ENCODE measurements at places on chromosomes 4 and X. TPM values are rescaled to one million over a fixed set of nuclear protein-coding genes. Genes with fewer than 3 reads are reported as not detected.
A peak's percentile ranks its signal among the peaks of the same experiment; 100 is the strongest.

- ATAC-seq, result peak; percentile 53
Observed at GRCh38 chr4:151922811-151923210, 162.0 kb upstream of the GATB start.

DNA sequence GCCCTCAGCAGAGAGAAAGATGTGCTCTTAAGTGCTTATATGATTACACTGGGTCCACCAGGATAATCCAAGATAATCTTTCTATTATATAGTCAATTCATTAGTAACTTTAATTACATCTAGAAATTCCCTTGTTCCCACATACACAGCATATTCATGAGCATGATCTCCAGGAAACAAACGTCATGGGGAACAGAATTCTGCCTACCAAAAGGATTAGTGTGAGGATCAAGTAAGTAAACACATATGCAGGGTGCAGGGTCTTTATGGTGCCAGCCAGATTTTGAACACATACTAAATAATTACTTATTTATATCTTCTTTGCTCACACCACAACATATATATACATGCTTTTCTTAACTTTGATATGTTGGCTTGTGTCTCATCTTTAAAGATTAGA, 169.1 kb downstream of the KCTD8 start:
- ATAC-seq, result no peak

DNA sequence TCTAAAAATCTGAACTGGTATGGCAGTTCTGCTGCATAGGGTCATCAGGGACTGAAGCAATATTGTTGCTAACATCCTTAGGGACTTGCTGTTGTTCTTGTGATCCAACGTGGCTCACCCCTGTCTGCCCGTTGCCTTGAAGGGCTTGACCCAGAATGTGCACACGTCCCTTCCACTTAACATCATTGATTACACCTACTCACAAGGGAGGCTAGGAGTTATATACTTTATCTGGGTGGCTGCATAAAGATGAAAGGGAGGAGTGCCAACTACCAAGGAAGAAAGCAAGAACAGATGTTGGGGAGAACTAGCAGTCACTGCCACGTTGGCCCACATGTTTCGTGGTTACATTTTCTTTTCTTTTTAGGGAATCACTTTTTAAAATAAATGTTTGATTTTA, 34.0 kb downstream of the SLC9A6 start:
- no peak for ATAC-seq

DNA sequence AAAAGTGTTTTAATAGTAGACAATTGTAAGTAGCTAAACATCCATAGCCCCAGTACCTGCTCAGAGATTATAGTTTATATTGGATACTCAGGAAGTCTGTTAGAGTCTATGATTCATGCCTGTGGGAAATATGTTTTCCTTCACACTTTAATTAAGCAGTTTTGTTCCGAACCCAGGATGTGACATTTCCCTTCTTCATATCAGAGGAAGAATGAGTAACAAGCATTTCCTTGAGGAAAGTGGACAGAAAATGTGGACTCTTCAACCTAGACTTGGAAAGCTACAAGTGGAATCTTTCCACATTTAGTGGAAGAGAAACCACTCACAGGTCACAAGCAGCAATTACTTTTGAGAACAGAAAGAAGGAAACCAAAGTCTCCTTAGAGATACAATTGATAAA, 419.4 kb downstream of the C4orf33 start:
- ATAC-seq, result no peak

DNA sequence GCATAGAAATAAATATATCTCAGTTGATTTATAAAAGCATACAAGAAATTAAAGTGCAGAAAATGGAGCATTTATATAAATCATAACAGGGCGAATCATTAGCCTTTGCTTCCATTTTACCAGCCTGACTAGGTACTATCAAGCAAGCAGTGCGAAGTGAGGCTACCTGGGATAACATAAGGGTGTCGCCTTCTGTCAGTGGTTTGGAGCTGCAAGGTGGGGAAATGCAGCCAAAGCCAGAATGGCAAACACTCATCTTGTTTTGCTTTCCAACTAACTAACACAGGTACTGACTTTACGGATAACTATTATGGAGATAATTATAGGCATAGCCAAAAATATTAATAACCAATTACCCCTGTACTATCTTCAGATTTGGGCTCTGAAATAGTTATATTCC, 1459.8 kb downstream of the RAPGEF2 start:
- no peak for ATAC-seq

DNA sequence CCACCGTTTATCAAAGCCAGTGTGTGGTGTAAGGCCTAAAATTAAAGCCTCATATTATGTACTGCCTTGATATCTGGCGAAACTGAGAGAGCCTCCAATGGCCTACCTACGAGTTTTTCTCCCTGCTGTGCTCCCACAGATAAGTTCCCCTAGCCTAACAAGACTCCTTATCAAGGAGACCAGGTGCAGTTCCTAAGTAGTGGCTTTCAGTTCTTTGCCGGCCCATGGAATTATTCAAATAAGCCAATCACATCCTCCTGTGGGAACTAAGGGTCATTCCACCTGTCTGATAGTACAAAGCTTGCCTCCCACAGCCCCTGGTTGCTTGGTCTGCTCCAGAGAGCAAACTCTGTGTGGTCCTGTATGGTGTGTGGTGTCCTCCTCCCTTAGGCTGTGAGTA, 99.8 kb upstream of the TEX13C start:
- no peak for ATAC-seq

- ATAC-seq, result no peak
Observed at GRCh38 chr4:10715135-10715534, 30.6 kb upstream of the CLNK start.

DNA sequence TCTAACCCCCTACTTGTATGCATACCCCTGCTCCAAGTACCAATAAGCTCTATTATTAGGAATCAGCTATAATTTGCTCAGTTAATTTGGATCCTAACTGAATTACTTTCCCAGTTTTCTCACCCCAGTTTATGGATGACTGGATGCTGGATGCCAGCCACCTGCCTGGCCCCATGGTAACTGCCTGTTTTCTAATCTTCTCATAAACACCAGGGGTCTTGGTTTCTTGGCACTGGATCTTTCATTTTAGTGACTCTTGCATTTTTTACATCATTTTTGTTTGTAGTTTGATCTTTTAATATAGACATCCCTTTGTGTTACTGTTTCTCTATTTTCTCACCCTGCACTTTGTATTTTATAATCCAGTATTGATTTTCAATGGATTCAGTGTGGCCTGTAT, 246.8 kb downstream of the ADGRL3 start:
- ATAC-seq, result no peak

- ATAC-seq, result peak; percentile 53
Observed at GRCh38 chr4:36281384-36282106, at the start of gene DTHD1. Gene DTHD1 (plus strand): TSS chr4:36281616. CDS start chr4:36281759, 143 bp downstream.

- ATAC-seq, result no peak
Observed at GRCh38 chrX:40314070-40314469, 216.3 kb upstream of the BCOR start.

DNA sequence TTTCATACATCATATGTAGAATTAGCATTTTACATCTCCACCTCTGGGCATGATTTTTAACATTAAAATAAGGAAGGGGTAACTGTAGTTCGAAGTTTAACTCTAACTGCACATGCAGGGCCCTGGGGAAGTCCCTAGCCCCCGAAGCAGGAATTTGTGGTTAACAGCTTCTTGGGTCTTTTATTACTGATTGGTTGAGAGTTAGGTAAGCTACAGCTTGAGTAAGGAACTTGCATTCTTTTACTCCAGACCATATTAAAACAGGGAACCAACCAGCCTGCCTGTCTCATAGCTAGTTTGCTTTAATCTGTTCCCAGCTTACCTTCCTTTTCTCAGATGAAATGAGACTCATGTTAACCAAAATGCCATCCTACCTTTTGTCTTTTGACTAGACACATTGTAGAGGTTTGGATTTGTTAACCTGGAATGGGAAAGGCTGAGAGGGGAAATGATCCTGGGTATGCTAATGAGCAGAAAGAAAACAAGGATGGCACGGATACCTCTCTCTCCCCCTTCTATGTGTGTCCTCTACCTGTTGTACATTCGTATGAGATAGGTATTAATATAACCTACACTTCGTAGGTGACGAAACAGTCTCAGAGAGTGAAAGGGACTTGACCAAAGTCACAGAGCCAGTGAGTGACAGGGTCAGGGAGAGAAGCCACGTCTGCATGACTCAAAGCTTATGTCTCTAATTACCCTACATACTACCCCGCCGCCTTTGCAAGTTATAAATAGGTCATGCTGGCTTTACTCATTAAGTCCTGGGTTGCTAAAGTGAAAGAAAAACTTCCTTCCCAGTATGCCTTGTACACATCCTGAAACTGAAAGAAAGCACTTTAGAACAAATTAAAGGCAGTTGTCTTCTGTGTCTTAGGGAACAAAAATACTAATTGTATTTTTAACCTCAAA, 119.5 kb upstream of the AFF2 start:
- peak; percentile 99 for ATAC-seq

GRCh38 chr4:128177498-128177897, 110.1 kb downstream of the PGRMC2 start:
- peak; percentile 43 for ATAC-seq

GRCh38 chrX:151765026-151765425, 30.5 kb downstream of the CNGA2 start:
- no peak for ATAC-seq

DNA sequence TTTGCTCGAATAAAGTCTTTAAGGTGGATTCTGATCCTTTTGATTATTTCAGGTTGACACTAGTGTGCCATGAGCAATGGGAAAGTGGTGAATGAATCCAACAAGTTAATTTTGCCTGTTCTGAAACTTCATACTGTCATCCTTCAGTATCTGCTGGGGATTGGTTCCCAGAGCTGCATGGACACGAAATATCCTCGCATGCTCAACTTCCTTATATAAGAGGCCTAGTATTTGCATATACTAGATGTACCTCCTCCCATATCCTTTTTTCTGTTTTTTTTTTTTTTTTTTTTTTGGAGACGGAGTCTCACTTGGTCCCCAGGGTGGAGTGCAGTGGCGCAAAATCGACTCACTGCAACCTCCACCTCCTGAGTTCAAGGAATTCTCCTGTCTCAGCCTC, 23.0 kb upstream of the PDS5A start:
- no peak for ATAC-seq

DNA sequence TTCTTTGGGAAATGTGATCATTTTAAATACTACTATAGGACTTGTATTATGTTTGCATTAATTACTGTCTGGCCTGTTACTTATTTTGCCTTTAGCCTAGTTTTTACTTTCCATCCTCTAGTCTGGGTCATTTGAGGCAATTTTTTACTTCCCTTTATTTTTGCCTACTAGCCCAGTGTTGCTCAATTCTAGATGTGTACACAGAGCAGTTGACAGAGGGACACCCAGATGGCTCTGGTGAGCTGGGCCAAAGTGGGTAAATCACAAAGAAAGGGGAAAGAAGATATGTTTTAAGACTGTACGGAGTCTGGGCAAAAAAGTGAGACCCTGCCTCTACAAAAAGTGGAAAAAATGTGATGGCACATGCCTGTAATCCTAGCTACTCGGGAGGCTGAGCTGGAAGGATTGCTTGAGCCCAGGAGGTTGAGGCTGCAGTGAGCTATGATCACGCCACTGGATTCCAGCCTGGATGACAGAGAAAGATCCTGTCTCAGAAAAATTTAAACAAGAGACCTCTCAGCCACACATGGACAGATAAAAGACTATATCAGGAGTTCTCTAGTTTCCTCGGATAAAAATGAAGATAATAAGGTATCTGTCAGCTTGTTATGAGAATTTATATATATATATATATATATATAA, 35.7 kb downstream of the APOO start:
- ATAC-seq, result no peak

DNA sequence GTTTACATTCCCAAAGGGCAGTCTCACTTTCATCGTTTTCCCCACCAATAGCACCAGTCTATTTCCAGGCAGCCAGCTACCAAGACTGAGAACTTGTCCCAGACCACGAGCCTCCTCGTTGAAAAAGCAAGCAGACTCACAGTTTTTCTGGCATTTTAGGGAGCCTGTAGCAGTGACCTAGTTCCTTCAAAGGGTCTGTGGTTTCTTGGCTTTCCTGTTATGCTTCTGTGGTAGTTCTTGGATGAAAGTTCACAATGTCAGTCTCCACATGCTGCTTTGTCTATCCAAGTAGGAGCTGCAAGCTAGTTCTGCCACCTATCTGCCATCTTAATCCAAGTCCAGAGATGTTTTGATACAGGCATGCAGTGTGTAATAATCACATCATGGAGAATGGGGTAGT, 151.6 kb upstream of the ZC4H2 start:
- peak; percentile 77 for ATAC-seq

DNA sequence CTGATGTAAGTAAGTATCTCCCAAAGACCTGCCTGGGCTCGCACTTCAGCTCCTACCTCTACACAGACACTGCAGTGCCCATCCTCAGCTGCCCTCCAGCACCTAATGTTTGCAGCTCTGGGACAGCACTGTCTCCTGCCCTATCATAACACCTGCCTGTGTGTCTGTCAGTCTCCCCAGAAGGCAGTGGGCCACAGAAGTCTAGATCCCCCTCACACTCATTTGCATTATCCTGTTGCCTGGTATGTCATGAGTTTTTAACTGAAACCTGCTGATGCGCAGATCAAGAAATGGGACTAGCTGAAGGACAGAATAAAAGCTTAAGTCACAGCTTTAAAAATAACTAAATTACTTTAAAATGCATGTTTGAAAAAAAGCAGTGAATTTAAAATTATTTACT, 43.0 kb downstream of the LRP2BP start:
- ATAC-seq, result no peak

- no peak for ATAC-seq
Observed at GRCh38 chrX:30302956-30303355, 6.2 kb downstream of the NR0B1 start.

- ATAC-seq, result no peak
Observed at GRCh38 chrX:131671735-131672134, 127.9 kb downstream of the OR13H1 start.

DNA sequence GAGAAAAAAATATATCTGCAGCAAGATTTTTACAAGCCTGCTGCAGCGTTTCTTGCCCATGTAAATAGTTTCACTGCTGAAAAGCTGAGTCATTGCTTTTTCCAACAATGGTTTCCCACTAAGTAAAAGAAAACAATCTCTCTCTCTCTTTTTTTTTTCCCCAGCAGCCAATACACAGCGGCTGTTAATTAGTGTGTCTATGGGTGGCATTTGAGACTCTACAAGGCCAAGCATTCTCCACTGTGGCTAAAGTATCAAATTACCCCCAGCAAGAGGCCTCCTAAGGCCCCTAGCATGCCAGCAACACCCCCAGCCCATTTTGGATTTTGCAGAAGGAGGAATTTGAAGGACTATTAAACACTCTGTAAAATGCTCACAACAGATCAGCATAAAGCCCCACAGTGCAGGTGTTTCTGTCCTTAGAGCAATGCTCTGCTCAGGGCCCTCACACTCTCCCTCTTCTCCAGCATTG, 837.4 kb downstream of the TRIML1 start:
- ATAC-seq, result no peak

MTNR1A gene
- total RNA-seq, result not detected

F11 gene
- not detected for total RNA-seq

FAM47A gene
- not detected for total RNA-seq

MAOB gene
- not detected for total RNA-seq

NAT8L gene
- 0.22 TPM for total RNA-seq

NAAA gene
- 36.5 TPM for total RNA-seq

CXCL10 gene
- total RNA-seq, result 1.1 TPM

TMEM255A gene
- 0.08 TPM for total RNA-seq

TBC1D8B gene
- 0.84 TPM for total RNA-seq

NALF2 gene
- total RNA-seq, result 0.32 TPM

All from activated T-helper 17 cell treated with anti-CD3 and anti-CD28 coated beads, Interleukin-2, amount 50 U/mL, for 72 hours (primary cell).